Body of pancreas (tissue), 4 donors: ENCODE measurements at places on chromosomes 3 and 15. TPM values are rescaled to one million over a fixed set of nuclear protein-coding genes. Genes with fewer than 3 reads are reported as not detected.

The POPDC2 gene
- total RNA-seq: 0.99 TPM

- no peak for DNase-seq
These were observed 325.2 kb downstream of the WDR72 start for GRCh38 chr15:53434174-53434678.

GRCh38 chr3:105157067-105157765, 209.5 kb upstream of the ALCAM start:
- DNase-seq: no peak

GRCh38 chr3:168865022-168865551, 769.4 kb upstream of the GOLIM4 start:
- no peak for DNase-seq

DNA sequence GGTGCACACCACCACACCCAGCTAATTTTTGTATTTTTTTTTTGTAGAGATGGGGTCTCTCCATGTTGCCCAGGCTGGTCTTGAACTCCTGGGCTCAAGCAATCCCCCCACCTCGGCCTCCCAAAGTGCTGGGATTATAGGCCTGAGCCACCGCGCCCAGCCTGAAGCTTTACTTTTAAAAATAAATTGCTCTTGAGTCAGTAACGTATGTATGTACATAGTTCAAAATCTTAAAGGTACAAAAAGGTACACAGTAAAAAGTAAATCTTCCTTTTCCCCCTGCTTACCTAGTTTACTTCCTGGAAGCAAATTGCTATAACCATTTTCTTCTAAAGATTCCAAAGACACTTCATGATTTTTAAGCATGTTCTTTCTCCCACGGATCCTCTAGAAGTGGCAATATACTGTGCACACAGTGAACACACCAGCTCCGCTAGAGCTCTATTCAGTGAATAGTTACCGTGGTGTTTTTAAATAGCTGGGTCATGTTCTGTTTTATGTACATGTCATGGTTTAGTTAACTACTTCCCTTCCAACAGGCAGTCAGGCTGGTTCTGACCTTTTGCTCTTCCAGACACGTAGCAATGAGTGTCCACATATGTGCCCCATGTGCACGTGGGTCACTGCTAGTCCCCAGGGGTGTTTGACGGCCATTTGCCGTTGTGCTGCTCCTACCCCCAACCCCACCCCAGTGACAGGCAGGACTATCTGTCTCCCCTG, 82.1 kb downstream of the EEFSEC start:
- no peak for DNase-seq

DNA sequence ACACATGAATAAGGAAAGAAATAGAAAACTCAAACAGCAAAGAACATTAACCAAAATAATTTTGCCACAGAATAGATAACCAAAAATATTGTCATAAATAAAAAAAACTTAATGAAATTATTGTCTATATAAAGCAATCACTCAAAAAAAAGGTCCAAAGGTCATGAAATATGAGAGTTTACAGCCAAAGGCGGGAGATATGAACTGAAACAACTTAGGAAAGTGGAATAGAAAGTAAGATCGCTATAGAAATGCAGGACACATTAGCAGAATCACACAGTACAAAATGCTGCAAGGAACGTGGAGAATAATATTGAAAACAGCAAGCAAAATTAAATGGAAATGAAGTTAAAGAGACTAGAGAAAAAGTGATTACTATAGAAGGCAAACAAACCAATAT, 375.0 kb upstream of the ARHGEF26 start:
- DNase-seq: no peak

The PLCB2 gene
- 4.6 TPM for total RNA-seq

- DNase-seq: no peak
These were observed 66.5 kb downstream of the UBE3A start for GRCh38 chr15:25372298-25372697.

The UBA5 gene
- total RNA-seq: 99.2 TPM

DNA sequence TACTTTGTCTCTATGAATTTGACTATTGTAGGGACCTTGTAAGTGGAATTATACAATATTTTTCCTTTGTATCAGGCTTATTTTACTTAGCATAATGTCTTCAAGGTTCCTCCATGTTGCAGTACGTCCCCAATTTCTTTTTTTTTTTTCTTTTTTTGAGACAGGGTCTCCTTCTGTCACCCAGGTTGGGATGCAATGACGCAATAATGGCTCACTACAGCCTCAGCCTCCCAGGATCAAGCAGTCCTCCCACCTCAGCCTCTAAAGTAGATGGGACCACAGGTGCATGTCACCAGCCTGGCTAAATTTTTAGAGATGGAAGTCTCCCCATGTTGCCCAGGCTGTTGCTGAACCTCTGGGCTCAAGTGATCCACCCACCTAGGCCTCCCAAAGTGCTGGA, 40.5 kb upstream of the RPS17 start:
- DNase-seq: no peak

The CMTM7 gene
- 51.1 TPM for total RNA-seq

The P2RY14 gene
- total RNA-seq: 1.8 TPM

DNA sequence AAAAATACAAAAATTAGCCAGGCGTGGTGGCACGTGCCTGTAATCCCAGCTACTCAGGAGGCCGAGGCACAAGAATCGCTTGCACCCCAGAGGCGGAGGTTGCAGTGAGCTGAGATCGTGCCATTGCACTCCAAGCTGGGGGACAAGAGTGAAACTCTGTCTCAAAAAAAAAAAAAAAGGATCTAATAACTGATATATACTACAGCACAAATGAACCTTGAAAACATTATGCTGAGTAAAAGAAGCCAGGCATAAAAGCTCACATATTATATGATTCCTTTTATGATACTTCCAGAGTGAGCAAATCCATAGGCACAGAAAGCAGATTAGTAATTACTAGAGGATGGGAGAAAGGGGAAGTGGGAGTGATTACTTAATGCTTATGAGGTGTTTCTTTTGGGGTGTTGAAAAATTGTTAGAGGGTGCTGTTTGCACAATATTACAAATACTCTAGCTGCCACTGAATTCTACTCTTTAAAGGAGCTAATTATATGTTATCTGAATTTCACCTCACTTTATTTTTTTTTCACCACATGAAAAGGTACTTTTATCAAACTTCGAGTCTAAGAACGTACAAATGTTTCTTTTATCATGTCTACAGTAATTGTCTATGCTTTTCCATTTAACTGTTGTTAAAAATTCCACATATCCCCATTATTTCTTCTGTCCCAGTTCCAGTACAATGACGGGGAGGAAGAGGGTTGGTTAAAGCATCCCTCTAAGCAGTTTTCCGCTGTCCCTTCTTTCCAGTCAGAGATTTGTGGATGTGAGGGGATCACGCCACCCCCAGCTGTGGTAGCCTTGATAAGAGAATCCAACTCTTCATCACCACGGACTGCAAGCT, 77.7 kb upstream of the FAM174B start:
- DNase-seq: no peak

DNA sequence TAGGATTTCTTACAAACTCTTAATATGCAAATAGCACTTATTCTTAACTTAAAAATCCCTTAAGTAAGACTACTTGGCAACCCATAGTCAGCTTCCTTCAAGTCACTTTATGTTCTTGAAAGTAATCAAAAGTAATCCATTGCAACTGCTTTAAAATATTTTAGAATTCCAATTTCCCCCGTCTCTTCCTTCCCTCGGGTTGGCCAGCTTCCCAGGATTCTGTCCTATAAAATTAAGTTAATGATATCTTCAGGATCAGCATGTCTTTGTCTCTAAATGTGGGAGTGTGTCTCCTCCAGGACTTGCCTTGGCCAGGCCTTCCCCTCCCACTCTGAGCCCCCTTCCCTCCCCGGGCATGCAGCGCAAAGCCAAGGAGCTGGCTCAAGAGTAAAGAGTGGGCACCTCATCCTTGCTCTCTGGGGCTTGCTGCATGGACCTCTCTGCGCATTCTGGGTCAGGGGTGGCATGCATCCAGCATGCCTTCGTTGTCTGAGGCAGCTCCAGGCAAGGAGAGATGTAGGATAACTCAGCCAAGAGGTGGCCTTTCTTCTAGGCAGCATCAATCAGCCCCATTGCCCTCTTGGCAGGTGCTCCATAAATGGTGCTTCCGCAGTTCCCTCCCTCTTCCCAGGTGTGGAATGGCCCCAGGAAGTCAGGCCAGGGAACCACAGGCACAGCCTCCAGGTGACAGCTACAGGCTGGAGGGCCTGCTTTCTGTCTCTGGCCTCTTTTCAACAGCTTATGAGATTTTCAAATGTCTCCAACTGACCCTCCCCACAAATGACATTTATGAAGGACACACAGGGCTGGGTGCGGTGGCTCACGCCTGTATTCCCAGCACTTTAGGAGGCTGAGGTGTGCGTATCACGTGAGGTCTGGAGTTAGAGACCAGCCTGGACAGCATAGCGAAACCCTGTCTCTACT, 108.7 kb upstream of the ALDH1A3 start:
- no peak for DNase-seq

The RAB6B gene
- total RNA-seq: 2.6 TPM

The IRAK2 gene
- total RNA-seq: 0.99 TPM

- no peak for DNase-seq
These were observed 145.4 kb downstream of the PDZRN3 start for GRCh38 chr3:73479325-73479724.

DNA sequence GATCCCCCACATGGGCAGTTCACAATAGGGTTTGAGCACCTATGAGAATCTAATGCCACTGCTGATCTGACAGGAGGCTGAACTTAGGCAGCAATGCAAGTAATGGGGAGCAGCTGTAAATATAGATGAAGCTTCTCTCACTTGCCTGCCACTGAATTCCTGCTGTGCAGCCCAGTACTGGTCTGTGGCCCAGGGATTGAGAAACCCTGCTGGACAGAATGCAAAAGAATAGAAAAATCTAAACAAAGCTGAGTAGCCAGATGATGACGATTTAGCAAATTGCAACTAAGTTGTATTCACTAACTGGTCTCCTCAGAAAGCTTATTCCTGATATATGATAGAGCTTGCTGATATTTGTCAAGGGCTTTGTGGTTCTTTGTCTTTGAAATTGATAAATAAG, 34.3 kb upstream of the APH1B start:
- no peak for DNase-seq

The CELSR3 gene
- total RNA-seq: 0.66 TPM

The DUOXA2 gene
- not detected for total RNA-seq

- DNase-seq: no peak
These were observed 868.8 kb downstream of the NTRK3 start for GRCh38 chr15:87387766-87388165.

DNA sequence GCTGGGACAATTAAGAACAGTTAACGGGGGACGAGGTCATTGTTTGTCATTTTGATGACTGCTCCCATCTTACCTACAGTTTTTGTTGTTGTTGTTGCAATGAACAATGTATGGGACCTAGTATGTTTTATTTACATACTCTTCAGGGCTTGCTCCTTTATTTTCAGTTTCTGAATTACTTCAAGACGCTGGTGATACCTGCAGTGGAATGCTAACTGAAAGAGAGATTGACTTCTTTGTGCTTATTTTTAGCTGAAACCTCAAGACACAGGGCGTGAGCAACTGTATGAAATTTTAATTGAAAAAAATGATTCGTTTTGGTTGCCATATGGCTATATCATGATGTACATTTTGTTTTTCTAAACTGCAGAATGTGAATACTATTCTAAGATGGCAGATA, 297.9 kb downstream of the EDEM1 start:
- DNase-seq: no peak

GRCh38 chr15:71237456-71238188, 122.4 kb downstream of the THSD4 start:
- no peak for DNase-seq

GRCh38 chr3:108662142-108662738, 72.7 kb downstream of the DZIP3 start:
- DNase-seq: peak; percentile 5

The REC114 gene
- not detected for total RNA-seq

- DNase-seq: no peak
These were observed 26.2 kb upstream of the LRRC3B start for GRCh38 chr3:26596335-26596734.

- no peak for DNase-seq
These were observed 7.2 kb upstream of the MAP4 start for GRCh38 chr3:48023377-48023776.

The TMEM207 gene
- total RNA-seq: not detected

DNA sequence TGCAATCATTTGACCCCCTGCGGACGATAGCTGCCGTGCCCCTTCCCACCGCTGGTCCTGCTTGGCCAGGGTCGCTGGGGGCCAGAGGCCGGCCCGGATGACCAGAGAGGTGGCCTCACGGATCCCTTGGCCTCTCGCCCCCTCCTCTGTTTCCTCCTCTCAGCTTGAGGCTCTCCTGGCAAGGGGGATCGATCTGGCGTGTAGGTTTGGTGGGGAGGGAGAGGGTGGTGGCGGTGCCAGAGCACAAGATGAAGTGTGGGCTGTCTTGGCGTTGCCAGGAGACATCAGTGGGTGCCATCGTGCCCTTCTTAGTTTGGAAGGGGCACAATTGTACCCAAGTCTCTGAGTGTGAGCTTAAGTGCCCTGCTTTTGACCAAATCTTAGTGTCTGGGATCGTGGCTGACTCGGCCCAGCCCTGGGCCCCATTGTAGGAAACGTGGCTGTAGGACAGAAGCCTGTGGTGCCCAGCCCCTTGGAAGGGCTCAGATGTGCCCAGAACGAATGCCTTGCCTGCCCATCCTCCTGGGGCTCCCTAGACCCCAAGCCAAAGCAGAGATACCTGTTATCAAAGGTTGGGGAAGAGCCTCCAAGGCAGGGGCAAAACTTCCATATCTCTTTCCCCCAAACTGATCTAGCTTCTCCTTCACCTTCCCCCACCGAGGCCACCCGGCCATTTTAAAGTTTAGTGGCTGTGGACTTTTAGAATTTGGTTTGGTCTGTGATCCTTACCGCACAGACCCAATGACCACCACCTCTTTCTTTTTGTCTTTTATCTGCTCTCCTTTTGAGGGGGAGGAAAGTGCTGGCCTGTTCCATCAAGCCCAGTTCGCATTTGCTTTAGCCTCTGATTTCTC, 14.4 kb downstream of the NR2F2 start:
- peak; percentile 5 for DNase-seq

The CNTN3 gene
- 7.3 TPM for total RNA-seq

- no peak for DNase-seq
These were observed 2.8 kb downstream of the MRAS start for GRCh38 chr3:138351151-138351550.

GRCh38 chr3:72247645-72248388, 462.9 kb upstream of the PROK2 start:
- peak; percentile 16 for DNase-seq

DNA sequence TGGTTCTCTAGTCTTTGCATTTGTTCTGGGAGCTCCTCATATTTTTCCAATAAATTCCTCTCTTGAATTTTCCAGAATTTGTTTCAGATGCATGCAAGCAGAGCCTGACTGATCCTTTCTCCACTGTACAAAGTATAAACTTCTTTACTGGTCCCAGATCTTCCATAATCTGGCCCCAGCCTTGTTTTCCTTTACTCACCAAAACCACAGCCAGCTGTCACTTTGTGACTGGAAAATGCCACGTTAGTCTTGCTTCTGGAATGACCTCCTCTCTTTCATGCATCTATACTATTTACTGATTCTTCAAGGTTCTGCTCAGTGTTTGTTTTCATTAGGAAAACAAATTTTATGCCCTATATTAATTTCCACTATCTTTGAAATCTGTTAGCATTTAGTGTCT, 60.4 kb upstream of the SPPL2A start:
- DNase-seq: no peak

- no peak for DNase-seq
These were observed 439.1 kb downstream of the SHQ1 start for GRCh38 chr3:72408983-72409779.

GRCh38 chr3:114496466-114496865, 202.6 kb downstream of the TIGIT start:
- no peak for DNase-seq

The TMCO5A gene
- total RNA-seq: not detected

- DNase-seq: no peak
These were observed 2.2 kb upstream of the MB21D2 start for GRCh38 chr3:192919901-192920300.
